ENCODE measurements at places on chromosomes 11 and 22.

GRCh38 chr11:33438301-33438700 lies 181.1 kb downstream of the HIPK3 start:
- no peak for DNase-seq

GRCh38 chr11:16986434-16987204 lies 27.6 kb downstream of the PLEKHA7 start:
- DNase-seq: no peak

GRCh38 chr22:19998991-19999820 lies 17.4 kb downstream of the ARVCF start:
- DNase-seq: no peak

DNA sequence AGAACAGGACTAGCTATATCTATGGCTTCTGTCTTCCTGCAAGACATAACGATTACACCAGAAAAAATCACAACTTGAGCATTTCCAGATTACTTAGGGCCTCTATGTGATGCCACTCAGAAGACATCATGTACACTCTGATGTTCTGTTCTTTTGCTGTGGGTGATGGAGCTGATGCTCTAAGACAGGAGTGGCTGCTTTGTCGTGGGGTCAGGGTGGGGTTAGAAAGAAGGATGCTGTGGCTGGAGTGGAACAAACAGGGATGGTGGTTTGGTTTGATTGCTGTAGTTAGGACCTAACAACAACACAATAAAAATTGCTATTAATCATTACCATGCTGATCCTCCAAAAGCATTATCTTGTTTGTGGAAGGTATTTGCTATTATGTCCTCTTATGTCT lies 120.3 kb upstream of the ARHGAP20 start:
- DNase-seq: no peak

- DNase-seq: no peak
Observed at GRCh38 chr11:19725379-19726079, 12.9 kb downstream of the NAV2 start.

DNA sequence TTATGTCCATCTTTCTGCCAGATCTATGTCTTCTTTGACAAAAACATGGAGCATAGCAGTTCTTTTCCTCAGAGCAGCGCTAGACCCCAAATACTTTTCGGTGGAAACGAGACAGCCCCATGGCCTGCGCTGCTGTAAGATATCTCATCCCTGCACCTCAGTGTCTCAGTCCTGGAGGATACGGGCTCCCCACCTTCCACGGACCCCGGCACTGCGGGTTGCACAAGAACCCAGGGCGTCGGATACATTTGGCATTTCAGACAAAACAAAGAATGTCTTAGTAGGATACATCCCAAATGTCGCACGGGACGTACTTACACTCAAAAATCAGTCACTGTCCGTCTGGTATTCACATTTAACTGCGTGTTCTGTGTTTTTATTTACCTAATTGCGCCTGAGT lies 9.9 kb upstream of the GAL start:
- no peak for DNase-seq

GRCh38 chr11:33988586-33989370 lies 62.8 kb upstream of the CAPRIN1 start:
- no peak for DNase-seq

GRCh38 chr11:18669219-18669596 lies 29.4 kb upstream of the TMEM86A start:
- DNase-seq: no peak

DNA sequence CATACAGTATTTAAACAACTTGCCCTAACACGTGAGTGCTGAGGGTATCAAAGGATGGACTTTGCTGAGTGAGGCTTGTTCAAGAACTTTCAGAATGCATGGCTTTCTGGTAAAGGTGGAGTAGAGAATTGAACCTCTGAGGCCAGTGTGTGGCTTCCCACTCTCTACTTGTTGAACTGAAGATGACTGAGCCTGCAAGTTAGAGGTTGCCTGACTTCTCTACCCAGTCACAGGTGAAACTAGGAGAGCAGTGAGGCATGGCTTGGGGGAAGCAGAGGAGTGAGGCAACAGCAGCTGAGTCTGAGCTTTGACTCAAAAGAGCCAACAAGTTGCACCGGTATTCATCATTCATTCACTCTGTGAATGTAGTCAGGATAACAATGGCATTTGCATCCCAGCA lies 256.4 kb upstream of the SESN3 start:
- DNase-seq: no peak

GRCh38 chr11:116224889-116225200 lies 547.9 kb downstream of the BUD13 start:
- DNase-seq: no peak

DNA sequence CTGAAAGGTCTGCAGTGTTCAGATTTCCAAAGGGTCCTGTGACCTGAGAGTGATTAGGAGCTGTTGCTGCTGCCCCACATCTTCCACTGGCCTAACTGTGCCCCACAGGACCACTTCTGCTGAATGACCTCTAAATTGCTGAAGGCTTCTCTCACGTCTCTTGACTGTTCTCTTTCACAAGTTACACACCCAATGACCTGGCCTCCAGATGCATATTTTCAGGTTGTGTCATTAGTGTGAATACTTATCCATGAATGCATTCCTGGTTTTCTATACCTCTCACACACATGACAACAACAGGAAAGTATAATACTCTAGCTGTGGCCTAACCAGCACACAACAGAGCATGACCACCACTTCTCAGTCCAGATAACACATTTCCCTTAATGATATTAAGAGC lies 15.4 kb downstream of the PRR14L start:
- peak; percentile 38 for DNase-seq

GRCh38 chr22:22942511-22943329 lies 55.1 kb downstream of the IGLL5 start:
- no peak for DNase-seq

DNA sequence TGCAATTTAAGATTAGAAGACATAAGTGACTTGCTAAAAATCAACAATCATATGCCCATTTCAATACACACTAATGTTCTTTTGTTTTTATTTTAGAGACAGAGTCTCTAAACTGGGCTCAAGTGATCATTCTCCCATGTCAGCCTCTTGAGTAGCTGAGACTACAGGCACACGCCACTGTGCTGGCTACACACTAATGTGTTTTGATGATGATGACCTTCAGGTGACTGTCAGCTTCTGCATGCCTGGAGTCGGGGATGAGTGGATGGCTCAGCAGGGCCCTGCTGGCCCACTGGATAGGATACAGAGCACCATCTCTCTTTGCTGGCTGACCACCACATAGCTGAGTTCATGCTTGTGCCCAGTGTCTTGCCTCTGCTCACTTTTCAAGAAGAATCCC lies 27.0 kb upstream of the POU2AF1 start:
- no peak for DNase-seq

DNA sequence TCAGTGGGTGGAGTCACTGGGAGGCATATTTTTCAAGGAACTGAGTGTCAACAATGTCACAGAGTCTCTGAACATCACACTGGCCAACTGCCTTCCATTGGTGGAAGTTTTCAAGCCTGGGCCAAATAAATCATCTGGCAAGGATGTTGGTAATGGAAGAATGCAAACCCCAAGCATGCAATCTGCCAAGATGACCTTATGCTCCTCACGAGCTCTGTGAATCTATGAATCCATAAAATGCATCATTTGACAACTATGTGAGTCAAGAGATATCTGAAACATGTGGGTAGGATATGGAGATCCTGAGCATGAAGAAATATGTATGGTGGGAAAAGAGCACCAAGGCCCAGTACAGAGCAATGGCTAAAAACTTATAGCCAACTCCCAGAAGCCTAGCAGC lies 122.2 kb downstream of the PLEKHA7 start:
- peak; percentile 17 for DNase-seq

DNA sequence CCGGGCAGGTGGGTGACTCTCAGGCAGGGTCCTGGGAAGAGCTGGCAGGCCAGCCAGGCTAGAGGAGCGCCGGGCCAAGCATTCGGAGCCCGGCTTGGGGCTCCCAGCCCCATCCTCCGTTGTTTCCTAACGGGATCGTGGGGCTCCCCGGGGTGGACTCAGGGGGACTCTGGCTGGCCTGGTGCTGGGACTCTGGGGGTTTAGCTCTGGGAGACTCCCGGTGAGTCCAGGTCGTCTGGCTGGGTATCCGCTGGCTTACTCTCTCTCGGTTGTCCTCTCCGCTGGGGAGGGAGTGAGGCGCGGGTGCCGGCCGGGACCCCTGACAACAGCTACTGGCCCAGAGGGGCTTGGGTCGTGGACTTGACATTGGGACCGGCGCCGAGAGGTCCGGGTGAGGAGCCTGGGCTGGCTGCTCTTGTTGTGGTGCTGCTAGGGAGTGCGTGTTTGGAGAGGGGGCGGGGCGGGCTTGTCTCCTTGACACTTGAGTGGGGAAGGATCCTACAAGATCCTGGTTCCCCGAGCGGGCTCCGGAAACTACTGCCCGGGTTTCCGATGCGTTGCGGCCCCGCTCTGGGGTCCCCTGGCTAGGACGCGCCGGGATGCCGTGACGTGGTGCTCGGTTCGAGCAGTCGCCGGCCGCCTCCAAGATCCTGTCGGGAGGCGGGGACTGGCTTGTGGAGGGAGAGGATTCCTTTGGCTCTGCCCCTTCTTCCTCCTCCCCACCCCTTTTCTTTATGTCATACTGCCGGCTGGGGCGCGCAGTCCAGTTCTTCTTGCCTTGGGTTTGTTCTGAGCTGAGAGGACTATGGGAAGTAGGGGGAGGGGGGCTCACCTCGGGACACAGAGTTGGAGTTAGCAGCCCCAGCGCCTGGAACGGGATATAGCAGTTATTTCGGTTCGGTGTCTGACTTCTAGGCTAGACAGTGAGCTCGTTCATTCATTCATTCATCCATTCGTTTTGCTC lies 585 bp downstream of the EMSY start:
- peak; percentile 49 for DNase-seq

DNA sequence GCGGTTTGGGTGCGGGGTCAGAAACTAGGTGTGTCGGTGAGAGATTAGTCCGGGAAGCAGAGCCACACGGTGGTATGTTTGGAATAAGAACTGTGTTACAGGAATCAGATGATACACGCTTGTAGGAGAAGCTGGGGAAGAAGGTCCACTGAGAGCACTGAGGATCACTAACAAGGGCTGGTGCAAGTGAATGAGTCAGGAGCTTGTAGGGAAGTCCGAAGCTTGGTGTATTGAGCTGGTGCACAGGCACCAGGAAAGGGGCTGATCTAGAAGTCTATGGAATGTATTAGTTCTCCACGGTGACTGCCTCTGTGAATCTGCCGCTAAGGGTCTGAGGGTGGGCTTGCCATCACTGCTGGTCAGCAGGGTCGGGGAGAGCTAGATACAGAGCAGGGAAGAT lies 18.8 kb upstream of the GRK3 start:
- no peak for DNase-seq

- no peak for DNase-seq
Observed at GRCh38 chr11:57763568-57763967, 2.0 kb downstream of the CTNND1 start.

- DNase-seq: no peak
Observed at GRCh38 chr11:1160231-1161101, 2.7 kb downstream of the MUC5AC start.

GRCh38 chr11:76935042-76935441 lies 74.3 kb downstream of the ACER3 start:
- DNase-seq: no peak

DNA sequence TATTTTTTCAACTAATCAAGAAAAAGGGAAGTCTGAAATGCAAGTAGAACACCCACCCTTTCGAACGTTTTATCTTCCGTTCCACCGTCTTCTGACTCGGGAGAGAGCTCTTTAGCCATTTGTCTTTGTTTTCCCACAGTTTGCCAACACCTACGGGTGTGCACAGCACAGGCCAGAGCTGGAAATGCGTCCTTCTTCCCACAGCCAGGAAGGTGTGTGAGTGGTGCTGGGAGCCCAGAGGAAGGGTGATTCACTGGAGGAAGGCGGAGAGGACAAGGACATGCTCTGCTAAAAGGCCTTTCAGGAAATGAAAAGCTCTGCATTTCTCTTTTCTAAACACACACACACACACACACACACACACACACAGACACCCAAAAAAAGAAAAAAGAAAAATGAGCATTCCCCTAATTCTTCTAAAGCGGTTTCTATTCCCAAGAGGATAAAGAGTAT lies 18.5 kb downstream of the ENDOD1 start:
- DNase-seq: no peak

GRCh38 chr11:17395554-17395961 lies 7.1 kb upstream of the KCNJ11 start:
- no peak for DNase-seq

- no peak for DNase-seq
Observed at GRCh38 chr22:48538291-48538820, 1289.3 kb downstream of the BRD1 start.

GRCh38 chr11:9017773-9018172 lies 14.0 kb upstream of the NRIP3 start:
- no peak for DNase-seq

GRCh38 chr22:46378426-46379065 lies 43.0 kb downstream of the TRMU start:
- DNase-seq: no peak

- no peak for DNase-seq
Observed at GRCh38 chr11:130737041-130737830, 179.0 kb downstream of the SNX19 start.

- no peak for DNase-seq
Observed at GRCh38 chr11:2540223-2540991, 95.6 kb downstream of the KCNQ1 start.

GRCh38 chr11:75429902-75430713 lies 2.9 kb downstream of the KLHL35 start:
- DNase-seq: no peak

DNA sequence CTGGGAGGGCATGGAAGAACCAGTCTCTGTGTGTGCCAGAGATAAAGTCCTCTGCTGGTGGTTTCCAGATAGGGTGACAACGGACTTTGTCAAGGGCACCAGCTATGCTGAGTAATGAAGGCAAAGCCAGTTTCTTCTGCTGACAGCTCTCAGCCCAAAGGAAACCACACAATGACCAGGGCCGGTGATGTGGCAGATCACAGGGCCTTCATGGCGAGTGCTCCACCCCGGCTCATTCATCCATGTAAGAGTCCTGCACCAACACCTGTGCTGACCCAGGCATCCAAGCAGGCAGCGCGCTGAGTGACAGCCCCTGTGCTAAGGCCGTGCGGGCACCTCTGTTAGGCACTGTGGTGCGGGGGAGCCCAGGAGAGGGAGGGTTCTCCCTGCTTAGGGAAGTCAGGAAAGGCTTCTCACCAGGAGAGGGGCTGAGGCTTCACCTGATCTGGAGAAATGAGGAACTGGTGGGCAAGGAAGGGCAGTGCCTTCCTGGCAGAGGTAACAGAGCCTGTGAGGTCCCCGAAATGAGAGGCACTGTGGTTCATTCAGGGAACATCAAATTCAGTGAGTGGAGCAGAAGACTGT lies 33.8 kb downstream of the TP53I11 start:
- DNase-seq: no peak

- no peak for DNase-seq
Observed at GRCh38 chr22:21652547-21653545, 10.7 kb downstream of the SDF2L1 start.

DNA sequence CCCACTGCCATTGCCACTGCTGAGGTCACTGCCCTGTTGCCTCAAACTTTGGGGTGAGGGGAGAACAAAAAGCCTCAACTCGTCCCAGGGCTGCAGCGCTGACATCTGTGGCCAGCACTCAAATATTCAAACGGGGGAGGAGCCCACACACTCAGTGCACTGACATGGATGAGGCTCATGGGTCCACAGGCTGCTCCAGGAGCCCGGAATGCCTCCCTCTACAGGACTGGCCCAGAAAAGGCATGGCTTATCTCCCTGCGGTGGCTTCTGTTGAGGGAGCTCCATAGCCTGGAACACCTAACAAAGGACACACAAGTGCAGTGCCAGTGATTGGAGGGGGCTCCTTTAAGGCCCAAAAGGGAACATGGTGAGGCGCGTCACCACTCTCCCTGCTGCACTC lies 341.1 kb upstream of the LUZP2 start:
- no peak for DNase-seq

GRCh38 chr11:66745356-66746235 lies 16.6 kb upstream of the SPTBN2 start:
- DNase-seq: no peak

GRCh38 chr22:37940698-37941376 lies 12.6 kb downstream of the C22orf23 start:
- DNase-seq: no peak
